NCI-H774 (cell line): ENCODE measurements at places on chromosomes 6 and 20.

DNA sequence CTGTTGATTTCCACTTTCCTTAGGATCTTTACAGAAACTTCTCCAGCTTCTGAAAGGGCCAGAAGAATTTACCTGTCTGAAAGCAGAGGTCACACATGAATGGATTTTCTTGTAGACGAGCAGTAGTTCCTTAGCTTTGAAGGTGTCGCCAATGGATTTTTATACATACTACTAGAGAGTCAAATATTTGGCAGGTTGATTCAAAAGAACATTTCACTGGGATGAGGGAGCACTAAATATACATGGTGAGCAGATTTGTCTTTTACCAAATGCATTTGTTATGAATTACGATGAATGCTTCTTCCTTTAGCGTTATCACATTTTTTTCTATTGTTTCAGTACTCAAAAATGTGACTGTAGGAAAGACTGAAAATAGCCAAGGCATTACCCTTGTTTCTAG, 162.3 kb downstream of the PAX1 start:
- DNase-seq = no peak

GRCh38 chr6:23350752-23351453, 775.1 kb upstream of the NRSN1 start:
- no peak for DNase-seq

DNA sequence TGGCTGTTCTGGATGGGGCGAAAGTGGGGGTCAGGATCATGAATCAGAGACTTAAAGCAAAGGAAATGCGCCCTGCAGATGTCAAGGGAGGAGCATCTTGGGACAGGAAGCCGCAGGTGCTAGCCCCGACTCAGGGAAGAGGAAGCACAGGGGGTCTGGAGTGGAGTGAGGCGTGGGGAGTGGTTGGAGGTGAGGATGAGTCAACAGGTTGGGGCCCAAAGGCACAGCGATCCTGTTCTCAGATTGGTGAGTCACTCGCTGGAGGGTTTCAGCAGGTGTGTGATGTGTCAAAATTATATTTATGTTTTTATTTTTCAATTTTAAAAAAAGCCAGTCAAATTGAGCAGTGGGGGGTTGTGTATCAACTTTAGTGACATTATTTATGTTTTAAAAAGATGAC, 19.0 kb downstream of the PACSIN1 start:
- DNase-seq = no peak

- no peak for DNase-seq
Measured at GRCh38 chr20:16316513-16316912, 256.7 kb downstream of the KIF16B start.

DNA sequence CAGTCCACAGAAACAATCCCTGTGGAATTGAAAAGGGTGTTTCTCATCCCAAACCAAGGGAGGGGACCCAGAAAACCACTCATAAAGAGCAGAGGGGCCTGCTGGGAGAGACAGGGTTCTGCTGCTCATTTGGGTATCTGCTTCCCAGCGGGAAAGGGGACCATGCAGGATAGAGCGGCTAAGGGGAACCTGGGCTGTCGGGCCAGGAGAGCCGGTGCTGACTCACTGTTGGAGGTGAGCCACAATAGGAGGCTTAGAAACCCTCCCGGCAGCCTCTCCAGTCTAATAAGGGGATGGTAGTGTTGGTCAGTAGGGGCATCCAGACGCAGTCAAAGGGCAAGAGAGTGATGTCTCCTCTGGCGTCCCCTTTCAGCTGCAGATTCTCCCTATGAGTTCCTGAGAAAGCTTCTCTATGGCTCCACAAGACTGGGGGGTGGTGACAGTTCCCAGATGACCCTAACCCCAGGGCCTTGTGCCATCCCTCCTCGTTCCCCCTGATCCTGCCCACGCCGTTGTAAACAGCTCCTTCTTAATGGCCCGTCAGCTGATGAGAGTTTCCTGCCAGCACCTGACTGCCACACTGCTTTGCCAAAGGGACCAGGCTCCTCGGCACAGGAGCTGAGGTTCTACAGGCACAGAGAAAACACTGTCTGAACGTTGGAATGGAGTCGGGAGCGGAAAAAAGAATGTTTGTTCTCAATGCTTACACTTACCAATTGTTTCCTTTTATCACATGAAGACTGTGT, 646.1 kb upstream of the DEFB115 start:
- DNase-seq = no peak
